ENCODE measurements at places on chromosomes 4 and X. TPM values are rescaled to one million over a fixed set of nuclear protein-coding genes. Genes with fewer than 3 reads are reported as not detected.

Gene BEX4
- total RNA-seq, result 30.9 TPM

- DNase-seq, result no peak
These were observed 6.7 kb downstream of the WDR44 start for GRCh38 chrX:118352566-118352965.

DNA sequence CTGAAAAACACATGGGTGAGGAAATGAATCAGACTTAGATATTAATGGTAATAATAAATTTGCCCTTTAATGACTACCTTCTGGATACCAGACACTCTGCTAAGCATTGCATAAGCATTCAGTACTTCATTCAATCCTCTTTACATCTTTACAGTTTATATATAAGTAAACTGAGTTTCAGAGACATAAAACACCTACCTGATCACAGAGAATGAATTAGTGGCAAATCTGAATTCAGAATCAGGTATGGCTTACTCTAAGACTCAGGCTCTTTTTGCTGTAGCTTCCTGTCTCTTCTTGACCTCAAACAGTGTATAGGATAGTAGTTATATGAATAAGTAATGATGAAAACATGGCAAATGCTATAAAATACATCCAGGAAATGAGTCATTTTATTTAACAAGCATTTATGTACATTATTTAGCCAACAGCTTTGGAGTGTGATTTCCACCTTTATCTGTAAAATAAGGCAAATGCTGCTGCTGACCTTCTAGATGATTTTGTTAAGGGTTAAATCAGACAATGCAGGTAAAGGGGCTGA is 83.9 kb downstream of the VEGFC start:
- no peak for DNase-seq

- DNase-seq, result no peak
These were observed 39.1 kb downstream of the FUNDC1 start for GRCh38 chrX:44503560-44503959.

Measured in T-helper 17 cell (primary cell).